Fibroblast of lung (primary cell): ENCODE measurements at places on chromosomes 11 and 22.

- no peaks in the 10 kb centered on the region for H3K27me3 ChIP-seq
- peak overlapping the region; percentile 97 for H3K4me3 ChIP-seq
- peak overlapping the region; percentile 65 for H3K27ac ChIP-seq
- DNase-seq: no peak
Observed at GRCh38 chr11:67507242-67507863, 609 bp downstream of the CDK2AP2 start.

DNA sequence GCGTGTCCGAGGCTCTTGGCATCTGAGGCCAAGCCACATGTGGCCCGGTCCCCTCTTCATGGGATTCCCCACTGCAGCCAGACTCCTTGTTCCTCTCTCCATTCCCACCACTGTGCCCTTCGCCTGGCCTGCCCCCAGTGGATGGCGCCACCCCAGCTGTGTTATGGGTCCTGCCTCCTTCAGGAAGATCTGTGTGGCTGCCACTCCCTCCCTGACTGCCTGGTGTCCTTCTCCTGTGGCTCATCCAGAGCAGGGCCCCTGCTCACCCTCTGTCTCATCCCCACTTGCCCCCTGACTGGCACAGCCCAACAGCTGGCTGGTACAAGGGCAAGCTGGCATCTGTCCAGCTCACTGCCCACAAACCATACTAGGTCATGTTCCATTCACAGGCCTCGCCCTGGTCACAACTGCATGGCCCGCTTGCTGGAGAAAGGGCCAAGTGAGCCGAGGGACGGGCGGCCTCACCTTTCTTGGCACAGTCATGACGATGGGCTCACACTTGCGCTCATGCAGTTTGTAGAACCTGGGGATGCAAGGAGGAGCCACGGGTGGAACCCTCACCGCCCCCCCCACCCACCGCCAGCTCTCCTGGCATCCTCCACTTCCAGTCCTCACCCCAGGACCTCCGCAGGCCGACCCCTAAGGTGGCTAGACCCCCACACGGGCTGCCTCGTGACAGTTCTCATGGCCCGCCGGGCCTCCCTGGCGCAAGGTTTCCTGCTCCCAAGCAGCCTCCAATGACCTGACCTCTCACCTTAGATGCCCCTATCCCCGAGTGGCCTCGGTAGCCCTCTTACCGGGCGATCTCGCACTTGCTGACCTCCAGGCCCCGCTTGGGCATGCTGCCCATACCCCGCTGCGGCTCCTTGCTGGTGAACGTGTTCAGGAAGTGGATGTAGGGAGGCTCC is 2.1 kb upstream of the PTPRCAP start:
- H3K36me3 ChIP-seq: peaks cover 29% of the 10 kb centered on the region
- DNase-seq: no peak
- H3K27me3 ChIP-seq: no peaks in the 10 kb centered on the region
- no peak overlapping the region for H3K27ac ChIP-seq

- no peak overlapping the region for H3K27ac ChIP-seq
- no peaks in the 10 kb centered on the region for H3K4me1 ChIP-seq
- no peak overlapping the region for H3K4me3 ChIP-seq
- H3K36me3 ChIP-seq: no peaks in the 10 kb centered on the region
Observed at GRCh38 chr11:9015677-9016076, 11.9 kb upstream of the NRIP3 start.

DNA sequence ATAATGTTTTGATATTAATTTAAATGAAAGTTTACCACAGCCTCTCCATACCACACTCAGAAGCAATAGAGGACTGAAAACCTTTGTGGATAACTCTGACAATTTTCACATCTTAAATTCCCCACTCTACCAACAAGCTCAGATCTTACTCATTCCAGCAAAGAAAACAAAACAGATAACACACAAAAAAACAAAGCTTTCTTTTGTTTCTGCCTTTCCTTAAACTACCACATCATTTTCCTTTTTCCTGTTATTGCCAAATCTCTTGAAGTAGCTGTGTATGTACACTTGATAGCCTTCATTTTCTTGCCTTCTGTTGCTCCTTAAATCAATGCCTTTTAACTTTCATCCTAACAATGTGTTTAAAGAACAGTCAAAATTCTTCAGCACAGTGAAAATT is 484.9 kb downstream of the NTM start:
- no peaks in the 10 kb centered on the region for H3K36me3 ChIP-seq
- H3K4me3 ChIP-seq: no peak overlapping the region
- no peak overlapping the region for H3K27ac ChIP-seq
- H3K27me3 ChIP-seq: no peaks in the 10 kb centered on the region
- H3K4me1 ChIP-seq: peaks cover 3% of the 10 kb centered on the region

DNA sequence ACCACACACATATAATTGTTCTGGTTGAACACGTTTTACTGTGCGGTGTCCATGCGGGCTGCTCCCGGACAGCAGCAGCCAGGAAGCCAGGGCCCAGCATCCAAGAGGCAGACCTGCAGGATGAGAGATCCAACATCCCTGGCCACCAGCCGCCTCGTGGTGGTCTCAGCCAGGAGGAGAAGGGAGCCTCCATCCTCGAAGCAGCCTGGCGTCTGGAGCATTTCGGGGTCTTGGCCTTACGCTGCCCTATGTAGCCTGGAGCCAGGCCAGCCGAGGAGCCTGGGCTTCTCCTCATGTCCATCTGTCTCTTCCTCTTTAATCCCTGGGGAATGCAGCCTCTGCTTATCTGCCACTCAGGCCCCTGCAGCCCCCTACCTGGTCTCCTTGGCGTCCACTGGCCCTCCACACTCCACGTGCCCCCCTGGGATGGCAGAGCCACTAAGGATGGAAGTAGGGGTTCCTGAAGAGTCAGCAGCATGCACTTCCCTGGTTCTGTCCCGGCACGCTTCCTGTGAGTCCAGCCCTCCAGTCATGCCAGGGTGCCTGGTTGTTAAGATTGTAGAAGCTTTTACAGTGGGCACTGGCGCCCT is 253.2 kb downstream of the TBC1D22A start:
- H3K27ac ChIP-seq: no peak overlapping the region
- H3K4me3 ChIP-seq: no peak overlapping the region
- H3K36me3 ChIP-seq: no peaks in the 10 kb centered on the region
- DNase-seq: no peak
- H3K4me1 ChIP-seq: peaks cover 3% of the 10 kb centered on the region

DNA sequence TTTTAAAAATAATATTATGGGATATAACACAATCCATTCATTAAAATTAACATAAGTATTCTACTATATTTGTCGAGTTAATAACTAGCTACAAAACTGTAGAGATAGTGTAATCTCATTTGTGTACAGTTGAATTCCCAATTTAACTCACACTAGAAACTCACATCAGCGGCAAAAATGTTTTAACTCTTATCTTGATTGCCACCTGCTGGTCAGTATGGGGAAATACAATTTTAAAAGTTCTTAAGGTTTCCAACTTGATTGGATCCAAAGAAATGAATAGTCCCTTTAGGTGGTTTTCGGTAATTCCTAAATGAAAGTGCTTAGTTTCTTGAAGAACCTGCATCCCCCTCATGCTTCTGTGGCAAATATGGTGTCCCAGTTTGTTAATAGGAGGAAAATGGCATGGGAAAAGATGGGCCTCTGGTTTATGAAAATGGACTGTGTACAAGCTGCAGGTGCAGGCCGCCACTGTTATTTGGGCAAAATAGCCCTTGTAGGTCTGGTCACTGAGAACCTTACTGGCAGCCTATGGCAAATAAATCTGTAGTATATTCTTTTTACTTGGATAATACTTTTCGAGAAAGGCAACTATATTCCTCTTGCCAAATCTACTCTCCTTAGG is 33.7 kb upstream of the SLC17A6 start:
- H3K27ac ChIP-seq: no peak overlapping the region
- H3K4me3 ChIP-seq: no peak overlapping the region
- DNase-seq: peak; percentile 21
- H3K4me1 ChIP-seq: no peaks in the 10 kb centered on the region
- no peaks in the 10 kb centered on the region for H3K36me3 ChIP-seq

DNA sequence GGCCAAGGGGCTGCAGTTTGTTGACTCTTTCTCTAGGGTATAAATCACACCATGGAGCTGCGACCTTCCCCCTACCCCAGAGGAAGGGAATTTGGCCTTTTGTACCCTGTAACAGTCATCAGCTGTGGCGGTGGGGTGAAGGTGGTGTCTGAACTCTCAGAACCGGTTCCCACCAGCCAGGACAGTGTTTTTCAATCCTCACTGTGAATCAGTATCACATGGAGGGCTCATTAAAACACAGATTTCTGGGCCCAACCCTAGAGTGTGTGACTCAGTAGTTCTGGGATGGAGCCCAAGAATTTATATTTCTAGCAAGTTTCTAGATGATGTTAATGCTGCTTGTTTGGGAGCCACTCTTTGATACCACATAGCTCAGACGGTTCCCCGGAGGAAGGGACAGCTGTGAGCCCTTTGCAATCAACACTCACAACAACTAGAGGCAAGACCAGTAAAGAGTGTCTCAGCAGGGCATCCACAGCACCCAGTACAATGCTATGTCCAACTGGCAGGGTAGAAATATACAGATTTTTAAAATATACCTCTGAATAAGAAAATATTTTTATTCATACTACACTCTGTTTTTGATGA is 43.9 kb upstream of the FAT3 start:
- peak overlapping the region; percentile 13 for H3K27ac ChIP-seq
- H3K36me3 ChIP-seq: no peaks in the 10 kb centered on the region
- no peaks in the 10 kb centered on the region for H3K27me3 ChIP-seq
- no peak overlapping the region for H3K4me3 ChIP-seq

DNA sequence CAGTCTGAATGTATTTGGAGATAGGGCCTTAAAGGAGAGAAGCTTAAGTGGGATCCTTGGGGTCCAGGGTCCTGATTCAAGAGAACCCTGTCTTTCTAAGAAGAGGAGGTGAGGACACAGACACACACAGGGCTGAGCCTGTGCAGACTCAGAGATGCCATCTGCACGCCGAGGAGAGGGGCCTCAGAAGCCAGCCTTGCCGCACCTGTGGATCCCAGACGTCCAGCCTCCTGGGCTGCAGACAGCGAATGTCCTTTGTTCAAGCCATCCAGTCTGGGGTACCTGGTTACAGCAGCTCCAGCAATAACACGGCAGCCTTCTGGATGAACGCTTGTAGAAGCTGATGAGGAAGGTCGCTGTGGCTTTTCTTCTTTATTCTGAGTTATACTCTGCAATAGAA is 1086.1 kb downstream of the BRD1 start:
- no peaks in the 10 kb centered on the region for H3K4me1 ChIP-seq
- H3K27ac ChIP-seq: no peak overlapping the region
- no peak overlapping the region for H3K4me3 ChIP-seq
- no peaks in the 10 kb centered on the region for H3K36me3 ChIP-seq
- no peaks in the 10 kb centered on the region for H3K27me3 ChIP-seq

DNA sequence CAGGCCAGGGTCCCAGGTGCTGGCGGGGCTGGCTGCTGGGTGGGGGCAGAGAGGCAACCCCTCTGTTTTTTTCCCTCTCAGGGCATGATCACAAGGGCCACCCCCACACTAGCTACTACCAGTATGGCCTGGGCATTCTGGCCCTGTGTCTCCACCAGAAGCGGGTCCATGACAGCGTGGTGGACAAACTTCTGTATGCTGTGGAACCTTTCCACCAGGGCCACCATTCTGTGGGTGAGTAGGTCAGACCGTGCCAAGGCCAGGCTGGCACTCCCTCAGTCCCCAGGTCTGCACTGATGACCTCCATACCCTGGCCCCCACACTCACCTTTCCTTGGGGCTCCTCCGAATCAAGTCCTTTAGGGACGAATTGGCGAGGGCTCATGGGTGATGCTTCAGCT is 7.3 kb downstream of the TCN2 start:
- no peaks in the 10 kb centered on the region for H3K36me3 ChIP-seq
- DNase-seq: no peak
- H3K4me1 ChIP-seq: peaks cover 6% of the 10 kb centered on the region
- H3K27ac ChIP-seq: no peak overlapping the region
- no peak overlapping the region for H3K4me3 ChIP-seq
- no peaks in the 10 kb centered on the region for H3K27me3 ChIP-seq

DNA sequence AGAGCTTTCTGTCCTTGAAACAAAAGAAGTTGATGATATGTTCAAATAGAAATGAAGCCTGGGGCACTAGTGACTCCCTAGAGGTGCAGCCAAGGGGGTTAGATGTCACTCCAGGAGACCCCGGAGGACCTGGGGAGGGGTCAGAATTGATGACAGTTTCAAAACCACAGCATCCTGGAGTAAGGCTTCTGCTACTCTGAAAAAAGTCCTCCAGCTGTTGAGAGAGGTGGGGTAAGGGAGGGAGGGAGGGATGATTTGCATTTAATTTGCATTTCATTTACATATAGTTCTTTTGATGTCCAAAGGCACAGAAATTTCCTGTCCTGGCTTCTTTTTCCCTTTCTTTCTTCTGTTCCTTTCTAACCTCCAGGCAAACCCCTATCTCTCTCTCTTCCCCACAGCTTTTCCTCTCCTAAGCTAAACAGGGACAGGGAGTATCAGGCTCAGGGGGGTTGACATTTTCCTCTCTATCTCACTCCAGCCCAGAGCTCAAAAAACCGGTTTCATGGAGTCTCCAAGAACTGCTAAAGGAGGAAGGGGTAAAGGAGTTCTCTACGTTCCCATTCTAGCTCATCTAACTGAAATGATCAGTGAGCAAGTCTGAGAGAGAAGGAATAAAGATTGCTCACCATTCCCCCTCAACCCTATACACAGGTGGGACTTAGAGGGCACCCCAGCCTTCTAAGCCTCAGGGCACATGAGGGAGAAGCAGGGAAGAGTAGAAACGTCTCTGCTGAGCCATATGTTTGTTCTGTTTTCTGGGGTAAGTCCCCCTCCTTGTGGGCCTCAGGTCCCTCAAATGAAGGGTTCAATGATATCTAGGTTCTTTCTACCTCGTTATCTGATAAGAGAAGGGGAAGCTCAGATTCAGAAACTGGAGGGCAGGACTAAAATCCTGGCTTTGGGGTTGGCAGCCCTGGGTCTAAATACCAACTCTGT is 3.5 kb upstream of the POU2F3 start:
- H3K27me3 ChIP-seq: peaks cover 26% of the 10 kb centered on the region
- no peak overlapping the region for H3K4me3 ChIP-seq
- H3K36me3 ChIP-seq: no peaks in the 10 kb centered on the region
- H3K27ac ChIP-seq: no peak overlapping the region
- DNase-seq: no peak
- no peaks in the 10 kb centered on the region for H3K4me1 ChIP-seq

DNA sequence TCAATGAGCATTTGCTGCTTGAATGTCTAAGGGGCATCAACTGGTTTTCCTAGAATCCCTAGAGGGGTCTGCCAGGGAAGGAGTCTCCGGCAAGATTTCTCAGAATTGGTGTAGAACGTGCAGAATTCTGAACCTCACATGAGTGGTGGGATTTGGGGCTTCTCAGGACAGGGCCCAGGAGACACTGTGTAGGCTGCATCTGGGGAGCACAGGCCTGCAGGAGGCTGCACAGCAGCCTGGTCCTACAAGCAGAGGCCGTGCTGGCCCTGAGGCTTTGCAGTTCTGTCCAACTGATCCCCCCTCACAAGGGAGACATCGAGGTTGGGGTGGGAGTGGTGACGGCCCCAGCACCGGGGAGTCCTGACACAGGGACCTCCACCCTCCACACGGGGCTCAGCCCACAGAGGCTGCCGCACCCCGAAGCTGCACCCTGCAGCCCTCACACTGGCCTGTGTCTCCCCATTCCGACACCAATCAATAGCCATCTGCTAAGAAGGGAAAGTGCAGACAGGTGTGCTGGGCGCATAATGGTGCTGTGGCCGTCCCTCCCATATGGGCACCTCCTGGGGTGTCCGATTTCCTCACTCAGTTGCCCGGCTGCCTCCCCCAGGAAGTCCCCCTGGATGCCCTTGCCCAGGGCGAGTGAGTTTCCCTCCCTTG is 688.1 kb downstream of the BRD1 start:
- H3K4me1 ChIP-seq: no peaks in the 10 kb centered on the region
- DNase-seq: no peak
- H3K4me3 ChIP-seq: no peak overlapping the region

GRCh38 chr11:45983471-45983845 is 61.0 kb downstream of the LARGE2 start:
- no peaks in the 10 kb centered on the region for H3K4me1 ChIP-seq
- H3K27ac ChIP-seq: no peak overlapping the region
- H3K27me3 ChIP-seq: no peaks in the 10 kb centered on the region
- H3K36me3 ChIP-seq: no peaks in the 10 kb centered on the region
